ENCODE measurements at places on chromosomes 4 and X.

DNA sequence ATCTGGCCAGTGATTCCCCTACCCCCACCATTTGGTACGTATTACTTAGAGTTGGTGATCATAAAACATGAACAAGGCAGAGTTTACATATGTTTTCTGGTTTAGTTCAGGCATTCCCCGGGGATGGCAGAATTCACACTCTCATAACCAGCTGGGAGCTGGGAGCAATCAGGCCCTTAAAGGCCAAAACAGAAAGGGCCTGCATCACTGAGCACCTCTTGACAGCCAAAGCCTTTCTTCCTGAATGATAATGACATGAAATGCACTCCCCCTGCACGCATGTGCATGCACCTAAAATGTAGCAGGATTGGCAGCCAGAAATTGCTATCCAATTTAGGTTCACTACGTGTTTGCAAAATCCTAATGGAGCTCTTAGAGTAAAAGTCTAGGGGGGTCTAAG is 235.4 kb downstream of the GPC3 start:
- DNase-seq = no peak

GRCh38 chr4:106698621-106699195 is 330.1 kb upstream of the GIMD1 start:
- peak; percentile 11 for DNase-seq

GRCh38 chr4:67131224-67131623 is 414.1 kb downstream of the CENPC start:
- DNase-seq = peak; percentile 53

DNA sequence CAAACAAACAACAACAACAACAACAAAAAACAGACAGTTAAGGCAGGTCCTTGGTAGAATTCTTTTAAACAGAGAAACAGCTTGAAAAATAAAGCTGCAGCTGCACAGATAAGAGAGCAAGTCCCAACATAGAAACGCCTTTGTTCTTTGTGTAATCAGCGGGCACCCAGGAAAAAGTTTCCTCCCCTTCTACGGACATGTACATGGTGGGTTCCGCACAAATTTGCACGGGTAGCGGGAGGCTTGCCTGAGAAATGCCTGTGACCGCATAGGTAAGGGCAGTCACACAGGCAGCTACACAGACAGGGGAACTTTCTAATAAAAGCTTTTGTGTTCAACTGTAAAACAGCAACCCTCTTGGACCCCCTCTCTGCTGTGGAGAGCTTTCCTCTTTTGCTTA is 25.7 kb upstream of the CT47A1 start:
- DNase-seq = no peak

Data from fibroblast of skin of back (primary cell).